ENCODE measurements at places on chromosomes 3 and 15.

GRCh38 chr3:8709287-8709686 is 24.3 kb upstream of the CAV3 start:
- no peak for DNase-seq

DNA sequence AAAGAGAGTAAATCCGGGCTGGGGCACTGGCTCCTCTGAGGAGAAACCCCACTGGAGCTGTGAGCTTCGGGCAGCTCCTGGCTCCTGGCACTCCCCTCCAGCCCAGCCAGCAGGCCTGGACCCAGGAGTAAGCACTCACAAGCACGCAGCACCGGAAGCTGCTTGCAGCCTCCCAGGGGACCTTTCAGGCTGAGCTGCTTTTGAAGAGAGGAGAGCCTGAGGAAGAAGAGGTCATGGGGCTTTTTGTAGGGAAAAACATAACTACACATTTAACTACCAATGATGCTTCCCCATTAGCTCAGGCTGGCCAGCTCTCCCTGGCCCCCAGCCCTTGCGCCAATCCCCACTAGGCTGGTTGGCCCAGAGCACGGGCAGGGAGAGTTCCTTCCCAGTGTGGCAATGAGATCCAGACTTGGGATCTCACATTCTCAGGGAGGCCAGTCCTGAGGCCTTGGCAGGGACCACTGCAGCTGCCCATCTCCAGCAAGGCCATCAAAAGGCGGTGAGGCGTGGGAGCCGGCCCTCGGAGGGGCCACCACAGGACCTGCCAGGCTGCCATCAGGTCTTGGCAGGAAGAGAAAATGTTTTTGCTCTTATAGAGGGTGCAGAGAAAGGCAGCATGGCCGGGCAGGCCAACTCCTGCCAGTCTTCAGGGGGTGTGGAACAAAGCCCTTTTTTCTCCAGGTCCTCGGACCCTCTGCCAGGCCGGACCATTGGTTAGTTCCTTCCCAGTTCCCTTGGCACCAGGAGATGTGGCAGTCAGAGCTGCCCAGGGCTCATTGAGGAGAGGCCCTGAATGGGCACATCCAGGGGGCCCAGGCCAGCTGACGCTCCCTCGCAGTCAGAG is 41.5 kb upstream of the MFGE8 start:
- peak; percentile 65 for DNase-seq

- DNase-seq = no peak
These were observed 55.0 kb upstream of the SI start for GRCh38 chr3:165133188-165133899.

DNA sequence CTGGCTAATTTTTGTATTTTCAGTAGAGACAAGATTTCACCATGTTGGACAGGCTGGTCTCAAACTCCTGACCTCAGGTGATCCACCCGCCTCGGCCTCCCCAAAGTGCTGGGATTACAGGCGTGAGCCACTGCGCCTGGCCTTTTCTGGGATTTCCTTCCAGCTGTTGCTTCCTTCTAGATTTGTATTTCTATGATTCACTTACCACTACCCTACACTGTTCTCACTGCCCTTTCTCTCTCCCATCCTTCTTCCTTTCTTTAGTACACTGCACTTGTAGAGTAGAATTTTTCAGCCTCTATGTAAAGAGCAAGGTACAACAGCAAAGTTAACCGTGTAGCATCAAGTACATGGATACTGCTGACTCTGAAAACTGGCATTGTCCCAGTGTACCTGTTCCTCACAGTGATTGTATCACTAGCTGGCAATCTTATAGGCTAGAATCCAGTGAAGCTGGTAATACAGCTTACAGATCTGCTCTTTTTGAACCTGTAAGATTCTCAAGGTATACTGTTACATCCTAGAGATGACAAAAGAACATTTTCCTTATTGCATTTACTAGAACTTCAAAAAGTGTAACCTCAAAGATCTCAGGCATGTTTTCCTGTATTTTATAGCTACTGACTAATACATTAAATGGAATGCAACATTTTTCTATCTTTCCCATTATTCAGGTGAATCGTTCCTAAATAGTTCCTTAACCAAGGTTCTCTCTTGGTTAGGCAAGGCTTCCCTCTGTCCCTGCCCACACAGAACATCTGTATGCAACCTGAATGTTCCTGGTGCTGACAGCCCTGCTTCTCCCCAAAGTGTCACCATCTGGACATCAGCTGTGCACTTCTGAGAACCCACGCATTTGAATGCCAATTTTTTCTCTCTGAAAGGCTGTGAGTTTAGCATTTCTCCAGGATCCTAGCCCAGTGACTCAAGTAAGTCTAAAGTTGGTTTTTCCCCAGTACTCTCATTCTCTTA is 74.1 kb upstream of the RAP2B start:
- DNase-seq = no peak

Measured in ascending aorta (tissue), 2 donors.